ENCODE measurements at places on chromosomes 4 and X.

GRCh38 chr4:183688216-183688615, 29.1 kb downstream of the TRAPPC11 start:
- DNase-seq = no peak

DNA sequence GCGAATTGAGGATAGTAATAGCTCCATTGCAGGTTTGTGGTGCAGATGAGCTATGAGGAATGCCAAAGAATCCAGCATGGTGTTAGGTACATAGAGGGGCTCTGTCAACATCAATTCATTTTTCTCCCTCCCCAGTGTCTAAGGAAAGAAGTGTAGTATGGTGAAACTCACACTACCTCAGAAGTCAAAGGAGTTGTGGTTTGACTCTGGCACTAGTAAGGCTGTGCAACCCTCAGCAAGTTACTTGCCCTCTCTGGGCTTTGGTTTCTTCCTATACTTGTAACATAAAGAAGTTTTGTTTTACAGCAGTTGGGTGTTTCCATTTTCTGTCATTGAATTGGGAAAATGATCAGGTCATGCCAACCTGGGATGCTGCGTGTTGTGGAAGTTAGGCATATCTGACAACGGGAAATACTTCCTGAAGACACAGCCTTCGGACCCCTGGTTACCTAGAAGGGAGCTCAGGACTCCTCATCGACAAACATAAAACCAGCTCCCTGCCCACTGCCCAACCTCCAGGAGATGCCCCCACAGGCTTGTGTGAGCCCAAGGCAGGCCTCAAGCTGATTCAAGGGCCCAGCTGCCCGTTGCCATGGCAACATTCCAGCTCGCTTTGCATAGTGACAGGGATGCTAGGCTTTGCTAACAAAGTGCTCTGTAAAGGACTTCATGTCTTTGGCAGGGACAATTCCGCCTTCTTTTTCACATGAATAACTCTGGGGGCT, 71.4 kb downstream of the RTL5 start:
- DNase-seq = no peak

GRCh38 chrX:49276671-49277534, 7.3 kb downstream of the PPP1R3F start:
- peak; percentile 21 for DNase-seq

- DNase-seq = no peak
These were observed 26.7 kb downstream of the FAM156B start for GRCh38 chrX:52923781-52924241.

- no peak for DNase-seq
These were observed 46.7 kb downstream of the DTHD1 start for GRCh38 chr4:36328130-36328529.

GRCh38 chr4:37780444-37781130, 45.9 kb upstream of the PGM2 start:
- peak; percentile 1 for DNase-seq

DNA sequence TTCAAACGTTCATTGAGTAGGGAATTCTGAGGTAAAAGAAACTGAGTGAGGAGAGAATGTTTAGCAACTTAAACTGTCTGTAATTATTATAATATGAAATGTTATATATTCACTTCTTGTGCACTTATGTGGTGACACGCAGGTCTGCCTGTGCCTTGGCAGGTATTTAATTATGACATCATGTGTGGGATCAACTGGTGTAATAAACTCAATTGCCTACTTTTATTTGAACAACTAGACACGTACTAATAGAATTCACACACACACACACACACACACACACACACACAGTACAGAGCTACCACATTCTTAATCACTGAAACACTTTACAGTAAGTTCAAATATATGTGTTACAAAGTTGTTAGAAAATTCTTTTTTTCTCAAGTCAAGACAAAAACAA, 20.7 kb upstream of the SLC25A31 start:
- DNase-seq = no peak

GRCh38 chr4:75733369-75733768, 9.0 kb downstream of the USO1 start:
- DNase-seq = no peak
